ENCODE measurements at places on chromosomes 16 and 17.

- peak; percentile 37 for DNase-seq
These were observed 58.7 kb downstream of the PLXDC1 start for GRCh38 chr17:39092692-39093230.

- DNase-seq, result no peak
These were observed 3.0 kb downstream of the SECTM1 start for GRCh38 chr17:82330322-82331239.

GRCh38 chr16:21184834-21185233 lies 26.4 kb downstream of the LDAF1 start:
- no peak for DNase-seq

GRCh38 chr17:3002538-3003295 lies 60.7 kb downstream of the OR1D5 start:
- DNase-seq, result peak; percentile 17

DNA sequence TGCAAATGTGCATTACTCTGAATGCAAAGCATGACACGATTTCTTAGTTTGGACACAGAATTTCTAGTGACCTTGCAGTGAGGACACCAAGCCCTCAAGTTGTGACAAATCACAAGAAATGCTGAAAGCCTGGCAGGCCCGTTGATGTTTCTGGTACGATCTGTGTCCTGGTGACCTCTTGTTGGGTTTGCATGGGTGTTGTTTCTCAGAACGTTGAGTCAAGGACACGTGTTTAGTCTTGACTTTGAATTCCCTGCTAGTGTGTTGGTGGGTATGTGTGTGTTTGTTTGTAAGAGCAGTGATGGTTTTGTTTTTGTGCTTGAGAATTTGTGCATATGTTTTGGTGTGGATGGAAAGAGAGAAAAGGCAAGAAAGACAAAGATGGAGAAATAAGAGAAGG lies 37.8 kb upstream of the MAF start:
- no peak for DNase-seq

DNA sequence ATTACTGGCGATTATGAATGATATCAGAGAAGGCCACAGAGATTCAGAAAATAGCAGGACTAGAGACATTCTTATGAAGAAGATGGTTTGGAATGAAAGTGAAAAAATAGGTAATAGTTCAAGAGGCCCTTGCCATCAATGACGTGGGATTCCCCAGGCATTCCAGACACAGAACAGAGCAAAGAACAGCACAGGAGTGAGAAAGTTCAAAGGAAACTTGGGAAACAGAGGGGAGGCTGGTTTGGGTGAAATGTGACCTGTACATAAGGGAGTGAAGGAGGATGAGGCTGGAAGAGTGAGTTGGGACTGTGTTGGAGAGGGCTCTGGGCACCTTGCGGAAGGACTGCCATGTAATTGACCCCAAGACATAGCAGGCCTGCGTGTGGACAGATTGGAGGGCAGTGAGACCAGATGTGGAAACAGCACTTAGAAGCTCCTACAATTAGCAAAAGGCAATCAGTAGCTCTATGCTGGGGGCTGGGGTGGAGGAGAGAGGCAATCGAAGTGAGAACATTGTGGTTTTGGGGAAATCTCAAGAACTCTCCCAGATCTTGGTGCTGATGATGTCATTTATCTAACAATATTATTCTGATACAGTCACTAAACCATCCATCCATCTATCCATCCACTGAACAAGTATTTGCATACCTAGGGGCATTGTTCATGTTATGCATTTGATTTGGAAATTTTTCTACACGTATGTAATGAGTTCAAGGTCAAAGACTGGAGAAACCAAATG lies 365.3 kb upstream of the ZFHX3 start:
- no peak for DNase-seq

DNA sequence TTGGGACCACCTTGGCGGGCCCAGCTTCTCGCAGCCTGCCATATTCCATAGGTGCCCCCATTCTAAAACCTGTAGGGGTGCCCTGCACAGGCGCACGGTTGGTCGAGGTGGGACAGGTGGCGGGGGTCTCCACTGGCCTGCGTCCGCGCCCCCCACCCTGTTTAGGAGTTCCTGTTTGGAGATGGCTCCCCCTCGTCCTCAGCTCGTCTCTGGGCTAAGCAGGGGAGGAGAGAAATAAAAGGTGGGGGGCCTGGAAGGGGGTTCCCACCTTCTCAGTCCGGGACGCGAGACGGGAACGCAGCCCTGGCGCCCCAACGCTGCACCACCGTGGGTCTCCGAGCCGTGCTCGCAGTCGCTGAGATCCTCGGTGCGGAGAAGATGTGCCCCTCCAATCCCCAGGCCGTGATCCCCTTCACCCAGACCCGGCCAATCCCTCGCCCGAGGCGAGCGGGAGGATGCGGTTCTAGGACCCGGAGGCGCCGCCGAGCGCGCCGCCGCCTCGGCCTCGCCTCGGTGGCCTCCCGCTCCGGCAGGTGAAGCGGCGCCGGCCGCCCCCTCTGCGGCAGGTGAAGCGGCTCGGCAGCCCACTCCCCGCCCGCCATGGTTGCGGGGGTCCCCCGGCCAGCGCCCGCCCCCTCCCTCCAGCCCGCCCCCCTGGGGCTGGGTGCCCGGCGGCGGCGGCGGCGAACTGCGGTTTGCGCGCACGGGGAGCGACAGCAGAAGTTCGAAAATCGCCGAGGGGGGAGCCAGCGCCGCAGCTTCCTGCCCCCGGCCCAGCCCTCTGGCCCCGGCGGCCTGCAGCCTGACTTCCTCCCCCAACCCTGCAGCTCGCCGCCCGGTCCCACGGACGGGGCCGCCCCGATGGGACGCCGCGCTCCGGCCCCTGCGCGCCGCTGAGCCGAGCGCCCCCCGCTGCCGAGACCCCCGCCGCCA lies at the start of gene FMNL1:
Gene FMNL1 (plus strand): TSS at position 805 of the 933 bp plus-strand sequence. CDS start 240 bp downstream, outside the sequence.
- DNase-seq, result peak; percentile 79

DNA sequence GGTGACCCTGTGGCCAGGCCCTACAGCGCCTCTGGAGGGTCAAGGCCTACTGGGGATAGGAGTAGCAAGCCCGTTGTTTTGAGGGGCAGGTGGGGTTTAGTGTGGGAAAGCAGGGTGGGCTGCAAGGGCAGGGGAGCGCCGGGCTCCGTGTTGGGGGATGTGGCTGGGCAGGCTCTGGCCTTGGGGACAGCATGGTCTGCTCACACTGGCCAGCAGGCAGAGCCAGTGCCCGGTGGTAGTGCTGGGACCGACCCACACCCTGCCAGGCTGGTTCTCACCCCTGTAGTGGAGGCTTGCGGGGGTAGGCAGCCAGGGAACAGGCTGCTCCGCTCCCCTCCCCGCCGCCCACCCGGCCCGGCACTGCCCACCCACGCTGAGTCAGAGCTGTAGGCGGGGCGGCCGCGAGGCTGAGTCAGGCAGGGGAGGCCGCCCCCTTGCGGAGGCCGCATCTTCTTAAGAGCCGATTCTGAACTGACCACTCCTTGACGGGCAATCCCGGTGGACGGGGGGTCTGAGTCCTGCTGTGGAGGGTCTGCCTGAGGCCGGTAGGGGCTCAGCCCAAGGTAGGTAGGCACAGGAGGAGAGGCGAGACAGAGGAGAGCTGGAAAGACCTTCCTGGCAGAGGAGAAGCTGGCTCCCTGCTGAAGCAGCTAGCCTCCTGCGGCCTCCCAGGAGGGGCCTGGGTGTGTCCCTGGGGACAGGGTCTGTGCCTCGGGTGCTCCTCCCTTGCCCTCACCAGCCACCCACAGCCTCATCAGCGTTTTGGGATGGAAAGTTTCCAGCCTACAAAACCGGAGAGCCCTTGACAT lies 62.4 kb downstream of the BAIAP2 start:
- peak; percentile 61 for DNase-seq

- DNase-seq, result no peak
These were observed 312.7 kb upstream of the KCNJ16 start for GRCh38 chr17:69762359-69762758.

GRCh38 chr17:63675607-63676546 lies 24.0 kb downstream of the LIMD2 start:
- DNase-seq, result no peak

GRCh38 chr17:8872705-8873435 lies 5.4 kb upstream of the PIK3R6 start:
- DNase-seq, result no peak

DNA sequence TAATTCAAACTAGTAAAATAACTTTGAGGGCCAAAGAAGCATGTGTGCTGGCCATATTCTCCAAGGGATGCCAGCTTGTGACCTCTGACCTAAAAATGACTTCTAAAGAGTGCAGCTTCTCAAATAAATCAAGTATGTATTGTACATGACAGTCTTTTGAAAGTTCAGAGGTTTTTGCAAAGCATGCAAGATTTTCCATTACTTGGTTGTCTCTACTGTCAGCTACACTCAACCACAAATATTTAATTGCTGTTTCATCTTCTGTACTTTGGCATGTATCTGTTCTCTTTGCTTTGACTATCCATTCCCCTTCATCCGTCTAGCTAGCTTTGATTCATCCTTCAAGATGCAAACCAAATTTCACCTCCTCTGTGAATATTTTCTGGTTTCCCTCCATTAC lies 121.9 kb upstream of the HS3ST2 start:
- DNase-seq, result no peak

- DNase-seq, result no peak
These were observed 53.3 kb downstream of the BCL7C start for GRCh38 chr16:30840611-30841010.

GRCh38 chr16:81818568-81818896 lies 39.4 kb downstream of the PLCG2 start:
- DNase-seq, result no peak

DNA sequence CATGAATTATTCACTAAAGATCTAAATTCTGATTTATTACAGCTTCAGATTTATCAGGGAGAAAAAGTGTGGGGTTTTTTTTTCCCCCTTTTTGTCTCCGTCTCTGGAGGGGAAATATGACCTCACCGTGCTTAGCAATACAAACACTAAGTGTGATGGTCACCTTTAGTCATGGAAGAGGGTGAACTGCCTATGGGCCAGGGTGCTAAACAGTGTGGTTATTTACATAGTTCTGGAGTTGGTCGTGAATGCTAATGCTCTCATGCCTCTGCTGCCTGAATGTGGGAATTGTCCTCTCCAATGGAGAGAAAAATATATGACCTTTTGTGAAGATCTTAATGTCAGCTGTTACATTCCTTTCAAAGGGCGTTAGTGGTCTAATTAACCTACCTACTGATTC lies 44.8 kb upstream of the MSI2 start:
- DNase-seq, result no peak

DNA sequence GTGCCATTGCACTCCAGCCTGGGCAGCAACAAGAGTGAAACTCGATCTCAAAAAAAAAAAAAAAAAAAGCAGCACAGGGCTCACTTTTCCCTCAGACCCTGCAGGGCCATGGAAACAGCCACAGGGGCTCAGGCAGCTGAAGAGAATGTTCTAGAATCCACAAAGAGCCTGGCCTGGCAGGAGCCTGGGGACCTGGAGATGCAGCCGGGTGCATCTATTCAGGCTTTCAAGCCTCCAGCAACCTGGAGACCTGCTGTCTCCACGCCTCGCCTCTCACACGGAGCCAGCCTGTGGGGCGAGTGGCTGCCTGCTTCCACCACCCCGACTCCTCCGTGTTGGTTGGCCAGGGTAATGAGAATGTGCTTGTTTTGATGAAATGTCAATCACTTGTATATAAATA lies 44.0 kb upstream of the MEAK7 start:
- no peak for DNase-seq

DNA sequence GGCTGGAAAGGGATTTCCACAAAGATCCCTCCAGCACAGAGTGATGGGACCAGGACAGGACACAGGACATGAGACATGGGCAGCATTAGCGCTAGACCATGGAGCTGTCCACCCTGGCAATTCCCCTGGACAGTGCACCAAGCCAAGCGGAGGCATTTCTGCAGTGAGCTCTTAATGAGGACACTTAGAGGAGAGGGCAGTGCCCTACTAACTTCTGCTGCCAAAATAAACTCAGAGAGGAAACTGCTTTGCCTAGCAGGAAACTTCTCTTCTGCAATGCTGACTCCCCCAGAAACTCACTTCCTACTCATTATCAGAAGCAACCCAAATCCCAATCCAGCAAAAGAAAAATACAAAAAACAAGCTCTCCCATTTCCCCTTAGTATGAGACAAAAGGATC lies 119.2 kb downstream of the HS3ST2 start:
- DNase-seq, result no peak

DNA sequence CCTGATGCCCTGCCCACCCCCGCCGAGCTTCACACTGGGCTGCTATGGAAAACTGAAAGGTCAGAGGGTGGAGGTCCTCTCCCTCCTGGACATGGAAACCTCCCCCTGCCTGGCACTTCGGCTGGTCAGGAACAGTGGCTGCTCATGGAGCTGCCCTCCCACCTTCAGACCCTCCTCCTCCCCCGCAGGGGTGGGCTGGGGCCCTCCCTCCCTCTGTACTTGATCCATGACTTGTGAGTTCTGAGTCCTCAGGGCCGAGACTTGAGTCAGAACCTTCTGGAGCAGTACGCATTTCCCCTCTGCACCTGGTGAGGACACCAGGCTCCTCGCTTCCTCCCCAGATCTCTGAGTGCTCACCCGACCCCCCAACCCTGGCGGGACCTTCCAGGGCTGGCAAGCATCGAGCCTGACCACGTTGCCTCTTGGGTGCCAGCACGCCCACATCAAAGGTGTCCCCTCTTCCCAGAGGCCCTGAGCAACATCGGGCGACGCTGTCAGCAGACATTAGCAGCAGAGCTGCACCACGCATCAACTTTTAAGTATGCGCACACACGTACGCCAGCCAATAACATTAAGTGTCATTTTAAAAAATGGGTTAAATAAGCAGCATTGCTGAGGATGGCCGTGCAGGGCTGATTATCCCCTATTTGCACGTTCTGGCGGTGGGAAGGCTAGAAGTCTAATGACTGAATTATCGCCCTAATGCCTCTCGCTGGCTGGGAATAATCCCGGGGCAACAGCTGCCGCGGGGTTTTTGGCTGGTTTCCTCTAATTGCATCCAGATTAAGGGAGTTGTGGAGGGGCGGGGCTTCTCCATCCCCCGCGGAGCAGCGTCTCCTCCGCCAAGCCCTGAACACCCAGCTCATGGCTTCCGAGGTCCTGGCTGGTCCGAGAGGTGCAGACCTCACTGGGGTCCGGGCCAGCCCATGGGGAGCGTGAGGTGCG lies 98.0 kb downstream of the TBC1D16 start:
- DNase-seq, result no peak

GRCh38 chr17:38421171-38421841 lies 7.0 kb upstream of the ARHGAP23 start:
- no peak for DNase-seq

- no peak for DNase-seq
These were observed 314.2 kb downstream of the CPPED1 start for GRCh38 chr16:12489357-12489990.

DNA sequence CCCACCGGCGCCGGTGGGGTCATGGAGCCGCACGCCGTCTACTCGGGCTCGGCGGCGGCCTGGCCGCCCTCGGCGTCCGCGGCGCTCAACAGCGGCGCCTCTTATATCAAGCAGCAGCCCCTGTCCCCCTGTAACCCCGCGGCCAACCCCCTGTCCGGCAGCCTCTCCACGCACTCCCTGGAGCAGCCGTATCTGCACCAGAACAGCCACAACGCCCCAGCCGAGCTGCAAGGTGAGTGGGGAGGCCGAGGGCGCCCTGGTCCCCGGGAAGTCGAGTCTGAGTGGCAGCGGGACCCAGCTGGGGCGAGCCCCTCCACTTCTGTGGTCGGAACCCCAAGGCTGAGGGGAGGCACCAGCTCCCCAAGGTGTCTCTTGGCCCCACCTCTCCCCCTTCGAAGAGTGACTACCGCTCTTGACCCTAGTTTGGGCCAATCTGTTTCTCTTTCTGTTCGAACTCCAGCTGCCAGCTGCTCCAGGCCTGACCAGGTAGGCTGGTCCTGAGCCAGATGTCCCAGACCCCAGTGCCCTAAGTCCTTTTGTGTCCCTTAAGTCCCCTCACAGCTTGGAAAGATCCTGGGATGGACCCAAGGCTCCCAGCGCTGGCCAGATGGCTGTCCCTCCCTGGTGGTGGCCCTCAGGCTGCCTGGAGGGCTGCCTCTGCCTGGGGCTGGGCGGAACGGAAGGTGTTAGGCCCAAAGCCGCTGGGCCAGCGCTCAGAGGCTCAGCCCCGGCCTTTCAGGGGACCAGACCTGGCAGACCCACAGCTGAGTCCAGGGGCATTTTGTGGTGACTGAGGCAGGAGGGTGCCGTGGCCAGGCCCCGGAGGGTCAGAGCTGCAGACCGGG lies 1.2 kb downstream of the FOXF1 start:
- DNase-seq, result no peak
